ENCODE measurements at places on chromosomes 7 and 10.

GRCh38 chr10:69731184-69731583 is 70.5 kb upstream of the COL13A1 start:
- DNase-seq: no peak

DNA sequence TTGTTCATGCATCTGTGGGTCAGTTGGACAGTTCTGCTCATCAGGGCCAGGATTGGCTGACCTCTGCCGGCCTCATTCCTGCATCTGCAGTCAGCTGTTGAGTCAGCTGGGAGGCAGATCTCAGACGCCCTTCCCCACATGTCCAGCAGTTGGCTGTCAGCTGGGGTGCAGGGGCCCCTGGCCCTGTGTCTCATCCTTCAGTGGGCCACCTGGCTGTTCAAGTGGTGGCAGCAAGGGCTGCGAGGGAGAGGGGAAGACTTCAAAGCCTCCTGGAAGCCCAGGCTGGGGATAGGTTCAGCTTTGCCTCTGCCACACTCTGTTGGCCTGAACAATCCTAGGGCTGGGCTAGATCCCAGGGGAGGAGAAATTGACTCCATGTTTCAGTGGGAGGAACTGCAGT is 33.2 kb downstream of the TACR2 start:
- no peak for DNase-seq

DNA sequence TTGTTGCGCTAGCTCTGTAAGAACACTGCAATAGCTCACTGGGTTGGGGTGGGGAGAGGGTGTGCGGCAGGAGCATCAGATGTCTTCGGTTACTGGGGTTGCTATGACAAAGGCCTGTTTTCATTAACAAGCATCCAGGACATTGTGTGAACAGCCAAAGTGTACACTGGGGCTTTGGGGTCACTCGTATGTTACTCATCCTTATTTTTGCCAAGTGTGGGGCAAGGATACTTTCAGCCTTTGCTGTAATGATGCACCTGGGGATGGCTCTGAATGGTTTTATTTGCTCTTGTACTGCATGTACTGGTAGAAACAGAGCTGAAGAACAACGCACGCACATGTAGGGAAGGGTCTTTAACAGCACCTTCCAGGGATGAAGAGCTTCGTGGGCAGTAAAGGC is 73.0 kb upstream of the AFAP1L2 start:
- no peak for DNase-seq

DNA sequence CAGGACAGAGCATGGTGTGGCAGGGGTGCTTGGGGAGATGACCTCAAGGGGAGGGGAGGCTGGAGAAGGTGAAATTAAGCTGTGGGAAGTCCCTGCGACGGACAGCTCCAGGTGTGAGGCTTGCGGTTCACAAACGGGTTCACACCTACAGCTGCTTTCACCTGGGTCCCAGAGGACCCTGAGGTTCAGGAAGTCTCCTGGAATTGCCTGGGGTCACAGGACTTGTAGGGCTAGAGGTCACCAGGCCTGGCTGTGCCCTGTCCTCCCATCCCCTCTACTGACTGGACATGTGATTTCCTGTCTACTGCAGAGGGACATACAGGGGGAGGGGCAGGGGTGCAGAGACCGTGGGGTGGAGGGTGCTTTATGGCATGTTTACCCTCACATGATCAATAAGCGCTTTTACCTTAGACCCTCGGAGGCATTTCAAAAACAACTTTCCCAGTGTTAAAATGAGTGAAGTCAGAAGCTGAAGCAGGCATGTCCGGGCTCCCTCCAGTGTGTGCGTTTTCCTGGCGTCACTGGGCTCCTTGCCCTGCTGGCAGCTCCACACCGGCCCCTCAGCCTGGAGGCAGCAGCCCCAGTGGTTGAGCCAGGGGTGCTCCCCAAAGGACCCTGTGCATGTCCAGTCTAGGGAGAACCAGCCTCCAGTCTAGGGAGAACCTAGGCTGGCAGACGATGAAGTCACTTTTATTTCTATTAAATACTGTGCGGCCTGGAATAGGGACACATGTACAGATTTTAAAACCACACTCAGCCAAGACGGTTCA is 66.6 kb upstream of the IGFBP3 start:
- DNase-seq: no peak

GRCh38 chr7:14242175-14242574 is 252.7 kb upstream of the ETV1 start:
- DNase-seq: no peak

DNA sequence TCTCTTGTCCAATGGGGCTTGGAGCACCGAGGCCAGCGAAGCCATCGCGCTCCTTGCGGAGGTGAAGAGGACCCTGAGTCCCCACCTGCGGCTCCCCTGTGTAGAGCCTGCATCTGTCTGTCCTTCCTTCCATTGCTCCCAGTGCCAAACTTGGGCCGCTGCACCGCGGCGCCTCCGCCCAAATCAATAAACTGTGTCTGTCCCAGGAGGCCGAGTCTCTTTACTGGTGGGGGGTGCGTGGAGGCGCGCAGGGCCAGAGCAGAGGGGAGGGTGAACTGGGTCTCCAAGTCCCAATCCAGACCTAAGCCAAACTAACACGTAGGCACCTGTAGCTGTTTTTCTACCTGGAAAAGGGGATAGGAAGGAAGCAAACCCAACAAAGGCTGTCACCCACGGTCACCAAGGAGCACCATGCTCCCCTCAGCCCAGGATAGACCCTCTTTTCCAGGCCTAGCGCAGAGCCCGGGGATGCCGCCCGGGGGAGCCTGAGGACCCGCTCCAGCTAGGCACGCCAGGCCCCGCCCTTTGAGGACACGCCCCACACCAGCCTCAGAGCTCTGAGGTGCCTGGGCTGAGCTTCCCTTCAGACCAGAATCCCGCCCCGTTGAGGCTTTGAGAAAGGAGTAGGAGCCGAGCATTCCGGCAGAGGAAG is 1.2 kb upstream of the CHAT start:
- no peak for DNase-seq

DNA sequence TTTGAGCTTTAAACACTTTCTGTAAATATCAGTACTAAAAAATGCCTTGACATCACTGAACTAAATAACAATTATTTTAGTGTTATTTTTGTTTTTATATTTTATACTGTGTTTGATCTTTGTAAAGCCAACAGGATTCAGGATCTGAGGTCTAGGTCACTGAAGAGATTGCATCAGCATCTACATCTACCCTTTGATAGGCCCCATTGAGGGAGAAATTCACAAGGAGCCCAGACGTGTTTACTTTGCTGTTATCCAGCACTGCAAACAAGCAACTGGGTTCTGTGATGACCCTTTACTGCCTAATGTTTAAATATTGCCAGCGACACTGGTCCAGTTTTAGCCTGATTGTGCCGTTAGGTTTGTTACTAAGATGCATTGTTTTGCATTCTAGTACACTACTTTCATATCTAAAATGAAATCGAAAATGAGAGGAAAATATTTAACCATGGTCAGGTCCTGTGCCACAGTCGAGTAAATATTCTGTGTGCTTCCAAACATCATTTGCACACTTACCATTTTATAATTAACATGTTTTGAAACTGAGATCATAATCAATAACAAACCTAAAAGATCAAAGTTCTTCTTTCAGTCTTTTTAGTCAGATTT is 48.7 kb downstream of the SP8 start:
- DNase-seq: no peak

DNA sequence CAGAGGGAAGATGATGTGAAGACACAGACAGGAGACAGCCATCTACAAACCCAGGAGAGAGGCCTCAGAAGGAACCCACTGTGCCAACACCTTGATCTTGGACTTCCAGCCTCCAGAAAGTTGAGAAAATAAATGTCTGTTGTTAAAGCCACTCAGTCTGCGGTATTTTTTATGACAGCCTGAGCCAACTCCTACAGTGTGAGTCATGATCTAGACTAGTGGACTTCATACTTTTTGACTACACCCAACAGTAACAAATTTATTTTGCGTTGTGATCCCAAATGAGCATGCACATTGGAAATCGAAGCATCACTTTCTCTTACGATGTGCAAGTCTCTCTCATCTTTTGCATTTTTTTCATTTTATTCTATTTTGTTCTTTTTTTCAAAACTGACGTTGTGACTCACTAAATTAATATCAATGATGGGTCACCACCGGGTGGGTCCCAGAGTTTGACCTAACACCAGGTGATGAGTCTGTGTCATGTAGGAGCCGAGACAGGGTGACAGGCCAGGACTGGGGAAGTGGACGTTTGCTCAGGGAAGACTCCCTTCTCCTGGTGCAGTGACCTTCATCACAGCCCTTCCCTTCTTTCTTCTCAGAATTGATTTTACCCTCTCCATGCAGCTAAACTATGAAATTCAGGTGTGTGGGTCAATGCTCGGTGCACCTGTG is 28.9 kb downstream of the PHYH start:
- DNase-seq: no peak

DNA sequence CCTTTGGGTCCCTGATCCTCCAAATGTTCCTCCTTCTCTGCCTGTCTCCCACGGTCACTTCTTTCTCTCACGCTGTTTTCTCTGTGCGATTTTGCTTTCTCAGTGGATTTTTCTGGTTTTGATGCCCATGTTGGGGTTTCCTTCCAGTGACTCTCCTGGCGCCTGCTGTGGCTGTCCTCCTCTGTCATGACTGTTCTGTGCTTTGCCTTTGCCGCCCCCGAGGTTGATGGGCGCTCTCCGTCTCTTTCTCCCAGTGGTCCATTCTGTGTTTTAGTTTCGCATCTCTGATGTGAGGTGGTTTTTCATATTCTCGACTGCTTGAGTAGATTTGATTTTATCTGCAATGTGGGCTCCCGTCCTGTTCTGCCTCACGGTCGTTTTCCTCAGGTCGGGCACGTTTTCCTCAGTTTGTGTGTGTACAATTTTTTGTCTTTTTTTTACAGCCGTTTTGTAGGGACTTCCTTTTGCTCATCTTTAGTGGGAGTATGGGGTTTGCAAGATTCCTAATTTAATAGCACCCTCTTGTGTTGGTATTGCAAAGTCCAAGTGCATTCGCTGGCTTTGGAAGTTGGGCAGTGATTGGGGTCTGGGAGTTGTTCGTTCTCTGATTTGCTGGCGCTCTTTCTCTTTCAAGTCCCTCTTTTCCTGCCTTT is 100.0 kb downstream of the INPP5A start:
- no peak for DNase-seq

DNA sequence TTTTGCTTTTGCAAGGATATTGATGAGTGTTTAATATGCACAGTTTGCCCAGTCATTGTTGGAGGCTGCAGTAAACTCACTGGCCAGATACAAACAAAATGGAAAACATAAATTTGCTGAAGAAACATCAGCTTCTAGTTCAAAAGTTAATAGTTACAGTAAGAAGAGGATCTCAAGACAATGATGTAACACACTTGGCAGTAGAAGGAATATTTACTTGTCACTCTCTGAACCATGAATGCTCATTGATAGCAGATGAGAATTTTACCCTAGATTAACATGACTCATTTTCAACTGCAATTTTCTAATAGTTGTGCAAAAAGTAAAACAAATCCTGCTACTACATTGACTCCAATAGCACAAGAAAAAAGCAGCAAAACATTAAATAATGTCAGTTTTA is 47.7 kb downstream of the VWC2 start:
- no peak for DNase-seq

DNA sequence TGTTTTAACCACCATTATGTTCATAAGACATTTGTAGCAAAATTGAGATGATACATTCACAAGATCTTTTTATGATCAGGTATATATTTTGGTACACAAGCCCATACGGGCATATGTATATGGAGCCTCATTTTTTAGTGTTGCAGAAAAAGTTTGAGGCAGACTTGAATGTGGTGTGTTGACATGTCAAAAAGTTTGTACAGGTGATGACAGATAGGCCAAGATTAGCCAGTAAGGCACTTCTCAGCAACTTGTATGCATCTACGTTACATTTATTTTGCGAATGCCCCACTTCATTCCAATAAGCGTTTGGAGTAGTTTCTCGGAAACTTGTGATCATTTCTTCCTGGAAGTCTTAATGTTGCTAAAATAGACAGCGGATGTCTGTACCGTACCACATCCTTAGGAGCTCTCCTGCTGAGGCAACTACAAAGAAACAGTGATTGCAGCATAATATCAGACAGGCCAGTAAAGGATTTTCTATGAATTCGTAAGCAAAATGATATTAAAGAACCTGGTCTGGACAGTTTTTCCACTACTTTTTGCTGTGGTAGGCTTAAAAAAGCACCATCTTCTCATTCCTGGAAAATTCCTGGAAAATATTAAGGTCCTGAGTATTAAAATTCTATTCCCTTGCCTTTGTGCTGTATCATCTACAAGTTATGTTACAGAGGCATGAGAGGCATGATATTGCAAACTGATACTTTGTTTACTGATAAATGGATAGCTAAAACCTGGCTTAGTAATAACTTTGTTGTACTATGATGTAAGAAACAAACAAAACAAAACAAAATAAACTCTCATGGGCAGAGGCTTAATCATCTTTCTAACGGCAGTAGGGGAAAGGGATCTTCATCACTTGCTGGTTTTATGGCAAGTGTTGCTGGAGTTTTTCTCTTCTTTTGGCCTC is 153.6 kb downstream of the HDAC9 start:
- no peak for DNase-seq

Measured in activated naive CD4-positive, alpha-beta T cell (primary cell).